Fibroblast of upper back skin (primary cell): ENCODE measurements at places on chromosomes 3 and 15.

GRCh38 chr3:167705840-167706239 lies 28.9 kb downstream of the PDCD10 start:
- peak; percentile 4 for DNase-seq

DNA sequence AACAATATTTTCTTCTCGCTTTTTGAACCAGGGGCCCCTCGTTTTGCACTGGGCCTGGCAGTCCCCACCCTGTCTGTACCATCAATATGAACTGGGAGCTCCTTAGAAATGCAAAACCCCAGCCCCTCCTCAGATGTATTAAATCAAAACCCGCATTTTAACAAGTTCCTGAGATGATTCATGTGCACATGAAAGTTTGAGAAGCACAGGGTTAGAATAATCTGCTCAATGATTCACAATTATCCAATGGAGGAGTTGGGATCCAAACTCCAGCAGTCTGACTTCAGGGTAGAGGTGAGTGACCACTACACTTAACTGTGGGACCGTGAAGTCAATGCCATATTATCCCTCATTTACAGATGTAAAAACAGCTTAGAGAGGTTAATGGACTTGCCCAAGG lies 256.4 kb downstream of the IGSF11 start:
- no peak for DNase-seq

GRCh38 chr3:5110337-5110736 lies 11.8 kb upstream of the ARL8B start:
- no peak for DNase-seq

DNA sequence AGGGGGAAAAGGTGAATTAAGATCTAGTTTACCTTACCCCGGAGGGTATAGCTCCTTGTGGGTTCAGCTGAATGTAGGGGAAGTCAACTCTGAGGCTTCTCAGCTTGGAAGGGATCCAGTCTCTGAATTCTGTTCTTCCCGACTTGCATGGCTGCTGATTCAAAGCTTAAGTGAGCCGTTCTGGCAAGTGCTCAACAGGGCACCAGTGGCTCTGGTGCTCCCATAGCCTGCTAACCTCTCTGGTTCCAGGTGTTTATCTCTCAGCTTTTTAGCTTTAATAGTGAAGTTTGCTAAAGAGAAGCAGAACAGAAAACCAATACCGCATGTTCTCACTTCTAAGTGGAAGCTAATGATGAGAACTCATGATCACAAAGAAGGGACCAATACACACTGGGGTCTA lies 46.3 kb upstream of the RBP1 start:
- no peak for DNase-seq

DNA sequence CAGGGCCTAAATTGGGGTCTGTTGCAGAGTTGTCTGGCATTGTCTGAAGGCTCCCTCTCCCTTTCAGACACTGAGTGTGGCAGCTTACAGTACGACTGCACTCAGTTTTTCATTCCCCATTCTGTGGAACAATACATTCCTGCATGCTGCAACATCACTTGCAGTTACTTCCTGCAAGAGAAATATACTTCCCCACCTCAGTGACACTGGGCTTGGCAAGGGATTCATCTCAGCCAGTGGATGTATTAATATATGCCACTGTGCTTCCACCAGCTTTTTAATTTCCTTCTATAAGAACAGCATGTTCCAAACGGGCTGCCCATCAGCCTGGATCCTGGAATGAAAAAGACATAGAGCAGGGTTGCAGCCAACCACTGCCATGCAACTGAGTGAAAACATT lies 23.1 kb downstream of the B3GALNT1 start:
- no peak for DNase-seq

GRCh38 chr15:51732646-51733045 lies 4.8 kb downstream of the LYSMD2 start:
- DNase-seq: no peak

DNA sequence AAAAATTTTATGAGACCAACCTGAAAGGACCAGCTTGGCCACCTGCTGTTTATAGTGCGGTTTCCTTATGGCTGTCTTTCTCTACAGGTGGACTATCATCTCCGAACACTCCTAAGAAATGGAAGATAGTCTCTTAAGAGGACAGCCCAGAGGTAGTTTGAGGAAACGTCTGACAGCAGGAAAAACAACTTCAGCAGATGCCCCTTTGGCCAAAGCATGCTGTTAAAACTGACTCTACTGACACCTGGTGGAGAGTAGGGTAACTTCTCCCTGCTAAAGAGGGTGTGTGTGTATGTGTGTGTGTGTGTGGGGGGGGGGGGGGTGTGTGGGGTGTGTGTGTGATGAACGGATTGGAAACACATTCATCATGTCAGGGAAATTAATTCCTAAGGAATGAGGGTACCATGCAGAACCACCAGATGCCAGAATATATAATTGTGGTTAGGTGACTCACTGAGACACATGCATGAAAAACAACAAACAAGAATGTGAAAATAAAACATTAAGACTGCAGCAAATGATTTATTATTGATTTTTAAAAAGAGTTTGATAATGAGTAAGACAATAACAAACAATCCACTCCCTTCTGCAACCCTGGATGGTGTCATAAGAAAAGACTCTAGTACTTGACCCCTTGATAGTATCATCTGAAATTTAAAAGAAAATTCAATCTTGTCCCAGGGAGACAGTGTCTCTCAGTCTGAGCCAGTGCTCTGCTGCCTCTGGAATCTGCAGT lies 256.5 kb downstream of the THRB start:
- peak; percentile 89 for DNase-seq

- DNase-seq: peak; percentile 79
Observed at GRCh38 chr3:63400246-63400860, 122.2 kb downstream of the SYNPR start.

GRCh38 chr3:187902936-187903335 lies 157.7 kb upstream of the BCL6 start:
- DNase-seq: no peak

DNA sequence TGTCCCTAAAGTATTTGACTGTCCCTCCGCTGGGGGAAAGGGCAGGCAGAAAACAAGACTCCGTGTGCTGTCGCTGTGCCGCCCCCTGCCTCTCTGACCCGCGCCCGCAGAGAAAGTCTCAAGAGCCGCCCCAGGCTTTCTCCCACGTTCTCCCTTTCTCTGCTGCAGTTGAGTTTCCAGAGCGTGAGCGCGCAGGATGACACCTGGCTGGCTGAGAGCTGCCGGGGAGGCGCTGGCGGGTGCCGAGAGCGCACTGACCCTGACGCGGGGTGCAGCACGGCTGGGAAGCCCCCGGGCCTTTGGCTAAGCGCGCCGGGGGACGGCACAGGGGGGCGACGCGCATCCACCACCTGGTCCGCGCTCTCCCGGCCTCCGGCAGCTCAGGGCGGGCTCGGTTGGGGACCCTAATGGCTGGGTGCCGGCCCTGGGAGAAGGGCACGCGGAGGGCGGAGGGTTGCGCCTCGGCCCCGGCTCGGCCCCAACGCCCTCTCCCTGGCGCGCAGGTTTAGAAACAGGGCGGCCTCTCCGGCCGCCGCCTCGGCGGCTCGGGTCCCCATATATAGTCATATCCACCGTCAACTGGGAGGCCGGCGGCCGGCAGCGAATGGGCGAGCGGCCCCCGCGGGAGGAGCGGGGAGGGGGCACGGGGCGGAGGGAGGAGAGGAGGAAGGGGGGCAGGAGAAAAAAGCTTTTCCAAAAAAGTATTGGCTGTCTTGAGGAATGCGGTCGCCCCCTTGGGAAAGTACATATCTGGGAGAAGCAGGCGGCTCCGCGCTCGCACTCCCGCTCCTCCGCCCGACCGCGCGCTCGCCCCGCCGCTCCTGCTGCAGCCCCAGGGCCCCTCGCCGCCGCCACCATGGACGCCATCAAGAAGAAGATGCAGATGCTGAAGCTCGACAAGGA lies at the start of gene TPM1:
TPM1 (plus strand) TSS at position 774 of the 903 bp plus-strand sequence; CDS start at position 857, 83 bp downstream.
- DNase-seq: peak; percentile 97

DNA sequence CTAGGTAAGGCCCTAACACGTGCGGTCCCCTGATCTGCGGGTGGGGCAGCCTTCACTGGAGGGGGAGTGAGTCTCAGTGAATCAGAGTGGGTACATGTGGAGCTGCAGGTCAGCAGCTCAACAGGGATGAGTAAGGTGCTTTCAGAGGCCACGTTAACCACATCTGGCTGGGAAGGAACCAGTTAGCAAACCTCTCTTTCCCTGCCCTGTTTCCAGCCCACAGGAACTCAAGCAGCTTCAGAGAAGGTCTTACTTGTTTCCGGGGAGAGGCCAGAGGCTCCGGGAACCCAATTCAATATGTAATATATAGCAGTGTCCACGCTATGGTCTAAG lies 175.3 kb downstream of the XXYLT1 start:
- DNase-seq: peak; percentile 48

DNA sequence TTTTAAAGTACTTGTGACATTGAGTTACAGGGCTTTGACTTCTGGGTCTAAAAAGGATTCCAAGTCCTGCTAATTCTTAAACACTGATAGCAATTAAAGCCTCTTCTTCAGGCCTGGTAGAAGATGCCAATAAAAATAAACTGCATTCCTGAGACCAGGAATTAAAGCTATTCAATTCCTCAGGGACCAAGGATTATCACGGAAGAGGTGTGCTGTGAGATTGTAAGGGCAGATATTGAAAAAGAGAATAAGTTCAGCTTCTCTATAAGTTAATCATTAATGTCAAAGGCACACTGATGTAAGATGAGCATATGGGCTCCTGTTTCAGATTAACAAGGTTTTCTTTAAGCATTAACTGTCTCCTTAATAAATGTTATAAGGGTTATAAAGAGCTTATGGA lies 611.3 kb downstream of the SI start:
- DNase-seq: peak; percentile 43

DNA sequence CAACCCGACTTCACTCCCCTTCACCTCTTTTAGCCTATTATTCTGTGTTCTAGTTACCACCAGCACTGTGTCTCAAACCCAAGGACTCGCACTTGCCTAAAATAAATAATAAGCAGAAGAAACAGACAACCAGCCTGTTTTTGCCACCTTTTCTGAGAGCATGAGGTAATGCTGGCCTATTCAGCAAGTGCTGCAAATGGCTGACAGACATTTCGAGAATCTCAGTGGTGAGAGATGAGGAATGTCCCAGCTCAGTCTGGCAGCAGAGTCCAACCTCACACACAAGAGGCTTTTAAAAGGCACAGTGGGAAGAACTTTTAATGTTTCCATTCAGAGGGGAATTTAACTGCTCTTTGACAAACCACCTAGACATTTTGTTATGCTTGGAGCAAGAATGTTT lies 143.3 kb upstream of the GMNC start:
- DNase-seq: no peak

- DNase-seq: peak; percentile 82
Observed at GRCh38 chr3:135992072-135992471, 26.5 kb downstream of the PPP2R3A start.

- no peak for DNase-seq
Observed at GRCh38 chr3:17384567-17385296, 357.7 kb downstream of the TBC1D5 start.

- no peak for DNase-seq
Observed at GRCh38 chr3:187458921-187459320, 90.7 kb downstream of the RTP4 start.

- no peak for DNase-seq
Observed at GRCh38 chr15:39433376-39433775, 147.5 kb upstream of the THBS1 start.

DNA sequence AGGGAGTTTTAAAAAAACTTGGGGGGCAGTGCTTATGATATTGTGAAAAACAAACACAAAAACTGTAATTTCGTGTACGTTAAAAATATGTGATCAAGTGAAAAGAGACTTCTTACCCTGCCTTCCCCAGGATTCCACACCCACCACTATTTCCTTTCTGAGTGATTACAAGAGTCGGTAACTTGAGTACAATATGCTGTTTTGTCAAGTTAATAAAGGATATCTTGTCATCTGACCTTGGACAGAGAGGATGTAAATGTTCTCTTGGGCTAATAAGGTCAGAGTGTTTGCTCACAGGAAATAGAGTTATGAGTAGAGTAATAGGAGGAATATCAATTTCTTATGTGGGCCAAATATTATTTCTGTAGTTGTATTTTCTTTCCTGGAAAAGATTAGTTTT lies 68.1 kb downstream of the NOX5 start:
- no peak for DNase-seq
